Left ventricle myocardium inferior (tissue), 1 donor: ENCODE measurements at places on chromosomes 2 and 18. TPM values are rescaled to one million over a fixed set of nuclear protein-coding genes. Genes with fewer than 3 reads are reported as not detected.

DNA sequence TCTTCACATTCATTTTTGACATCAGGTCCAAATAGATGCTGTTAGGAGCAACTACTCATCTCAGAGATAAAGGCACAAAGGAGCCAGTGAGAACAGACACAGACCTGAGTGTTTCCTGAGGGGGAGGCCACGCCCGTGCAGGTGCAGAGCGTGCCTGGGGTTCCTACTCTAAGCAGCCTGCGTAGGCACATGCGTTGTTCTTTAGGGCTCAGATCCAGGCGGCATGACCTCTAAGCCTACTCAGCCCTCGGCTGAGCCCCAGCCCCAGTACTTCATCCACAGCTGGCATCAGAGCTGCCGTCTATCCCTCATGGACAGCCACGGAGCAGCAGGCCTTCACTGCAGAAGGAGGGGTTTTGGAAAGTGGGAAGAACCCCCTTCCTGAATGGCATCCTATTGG lies 54.9 kb upstream of the PXDN start:
- H3K27ac ChIP-seq, result no peak overlapping the region
- DNase-seq, result no peak
- H3K27me3 ChIP-seq, result peaks cover 41% of the 10 kb centered on the region
- H3K4me3 ChIP-seq, result no peak overlapping the region

IL18RAP gene
- 0.30 TPM for total RNA-seq

GRCh38 chr2:15145046-15145817 lies 415.9 kb downstream of the NBAS start:
- no peak for DNase-seq
- H3K27me3 ChIP-seq, result no peaks in the 10 kb centered on the region
- no peak overlapping the region for H3K4me3 ChIP-seq
- H3K36me3 ChIP-seq, result no peaks in the 10 kb centered on the region

IL1F10 gene
- not detected for total RNA-seq

GRCh38 chr2:237939251-237939650 lies 27.6 kb upstream of the UBE2F start:
- H3K27ac ChIP-seq, result no peak overlapping the region
- no peaks in the 10 kb centered on the region for H3K27me3 ChIP-seq
- no peak for DNase-seq
- H3K4me3 ChIP-seq, result no peak overlapping the region

DNA sequence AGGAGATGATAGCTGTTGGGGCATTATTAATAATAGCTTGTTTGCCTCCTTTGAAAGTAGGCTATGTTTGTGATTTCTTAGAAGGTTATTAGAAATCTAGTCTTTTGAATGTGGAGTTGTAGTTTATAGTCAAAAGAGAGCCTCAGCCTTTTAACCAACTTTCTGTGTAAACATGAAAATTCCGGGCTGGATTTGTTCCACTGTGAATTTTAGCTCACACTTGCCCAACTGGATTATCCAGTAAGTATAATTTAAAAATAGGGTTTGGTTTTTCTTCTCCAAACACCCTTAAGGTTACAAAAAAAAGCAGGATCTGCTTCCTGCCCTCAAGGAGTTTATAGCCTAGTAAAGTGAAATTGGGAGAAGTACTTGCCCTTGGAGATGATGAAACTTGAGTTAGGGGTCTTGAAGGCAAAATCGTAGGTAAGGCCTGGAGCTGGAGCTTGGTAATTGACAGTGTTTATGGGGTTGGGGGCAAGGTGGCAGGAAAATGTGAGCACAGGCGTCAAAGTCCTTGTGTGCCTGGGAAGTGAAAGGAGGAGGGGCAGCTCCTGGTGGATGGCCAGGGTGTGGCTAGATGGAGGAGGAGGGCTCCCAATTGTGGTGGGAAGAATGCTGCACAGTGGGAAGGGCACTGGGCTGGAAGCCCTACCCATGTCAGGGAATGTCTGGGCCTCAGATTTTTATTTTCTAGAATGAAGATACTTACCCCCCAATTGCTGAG lies 21.3 kb downstream of the ITGA6 start:
- DNase-seq, result no peak
- no peak overlapping the region for H3K27ac ChIP-seq
- H3K27me3 ChIP-seq, result no peaks in the 10 kb centered on the region
- no peaks in the 10 kb centered on the region for H3K36me3 ChIP-seq
- peaks cover 77% of the 10 kb centered on the region for H3K4me1 ChIP-seq

YPEL5 gene
- total RNA-seq, result 63.6 TPM

- peaks cover 1% of the 10 kb centered on the region for H3K27me3 ChIP-seq
- H3K27ac ChIP-seq, result peak overlapping the region; percentile 88
- H3K4me1 ChIP-seq, result peaks cover 53% of the 10 kb centered on the region
- peak overlapping the region; percentile 81 for H3K4me3 ChIP-seq
- DNase-seq, result peak; percentile 48
Observed at GRCh38 chr2:8684878-8685696, 3.2 kb downstream of the ID2 start.
